Midbrain (tissue), 1 donor: ENCODE measurements at places on chromosomes 3 and 15.

DNA sequence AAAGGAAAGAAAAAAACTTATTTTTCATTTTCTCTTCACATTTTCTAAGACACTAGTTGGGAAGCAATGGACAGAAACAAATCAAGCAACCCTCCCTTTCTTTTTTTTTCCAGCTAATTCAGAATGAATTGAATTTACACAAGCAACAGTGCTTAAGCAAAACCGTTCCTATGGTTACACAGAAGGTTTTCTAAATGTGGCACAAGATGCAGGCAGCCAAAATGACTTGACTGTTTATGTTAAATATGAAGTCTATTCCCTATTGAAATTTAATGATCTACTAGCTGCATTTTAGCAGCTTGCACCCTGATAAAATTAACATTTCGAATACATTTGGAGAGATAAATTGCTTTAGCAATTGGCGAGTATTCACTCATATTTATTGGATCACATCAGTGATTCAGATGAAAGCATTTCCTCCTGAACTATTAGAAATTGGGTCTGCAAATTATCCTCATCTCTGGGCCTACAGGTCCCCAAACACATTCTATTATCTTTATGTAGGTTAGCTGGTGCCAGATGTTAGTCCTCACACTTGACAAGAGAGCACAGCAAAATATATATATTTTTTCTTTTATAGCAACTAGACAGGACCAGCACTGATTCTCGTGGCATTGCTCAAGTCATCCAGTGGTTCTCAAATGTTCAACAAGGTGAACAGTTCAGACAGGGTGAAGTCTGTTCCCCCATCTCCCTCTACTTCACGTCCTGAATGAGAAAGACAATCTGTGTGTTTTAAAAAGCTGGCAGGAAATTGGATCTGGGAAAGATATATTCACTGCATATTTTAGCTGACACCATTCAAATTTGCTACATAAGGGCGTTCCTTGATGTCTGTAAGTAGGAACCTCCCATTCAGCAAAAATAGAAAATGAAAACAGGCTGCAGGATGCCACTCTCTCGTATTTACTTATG is 463.6 kb upstream of the KCNMB2 start:
- no peak for DNase-seq

- DNase-seq = no peak
Measured at GRCh38 chr3:39146083-39146501, 7.3 kb downstream of the CSRNP1 start.

DNA sequence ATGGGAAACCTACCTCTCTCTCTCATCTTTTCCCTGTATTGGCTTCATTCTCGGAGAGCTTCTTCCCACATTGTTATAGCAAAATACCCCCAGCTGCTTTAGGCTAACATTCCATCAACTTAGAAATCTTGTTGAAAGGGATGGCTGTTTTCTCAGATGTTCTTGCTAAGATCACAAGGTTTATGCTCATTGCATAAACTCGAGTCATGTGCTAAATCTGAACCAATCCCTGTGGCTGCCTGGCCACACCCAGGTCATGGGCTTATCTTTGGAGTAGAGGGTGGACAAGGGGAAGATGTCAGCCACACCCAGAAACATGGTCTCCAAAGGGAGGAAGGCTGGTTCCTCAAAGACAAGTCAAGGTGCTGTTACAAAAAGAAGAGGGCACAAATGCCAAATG is 150.6 kb upstream of the UMPS start:
- DNase-seq = no peak

GRCh38 chr15:31453558-31454318 is 127.1 kb downstream of the KLF13 start:
- DNase-seq = no peak

DNA sequence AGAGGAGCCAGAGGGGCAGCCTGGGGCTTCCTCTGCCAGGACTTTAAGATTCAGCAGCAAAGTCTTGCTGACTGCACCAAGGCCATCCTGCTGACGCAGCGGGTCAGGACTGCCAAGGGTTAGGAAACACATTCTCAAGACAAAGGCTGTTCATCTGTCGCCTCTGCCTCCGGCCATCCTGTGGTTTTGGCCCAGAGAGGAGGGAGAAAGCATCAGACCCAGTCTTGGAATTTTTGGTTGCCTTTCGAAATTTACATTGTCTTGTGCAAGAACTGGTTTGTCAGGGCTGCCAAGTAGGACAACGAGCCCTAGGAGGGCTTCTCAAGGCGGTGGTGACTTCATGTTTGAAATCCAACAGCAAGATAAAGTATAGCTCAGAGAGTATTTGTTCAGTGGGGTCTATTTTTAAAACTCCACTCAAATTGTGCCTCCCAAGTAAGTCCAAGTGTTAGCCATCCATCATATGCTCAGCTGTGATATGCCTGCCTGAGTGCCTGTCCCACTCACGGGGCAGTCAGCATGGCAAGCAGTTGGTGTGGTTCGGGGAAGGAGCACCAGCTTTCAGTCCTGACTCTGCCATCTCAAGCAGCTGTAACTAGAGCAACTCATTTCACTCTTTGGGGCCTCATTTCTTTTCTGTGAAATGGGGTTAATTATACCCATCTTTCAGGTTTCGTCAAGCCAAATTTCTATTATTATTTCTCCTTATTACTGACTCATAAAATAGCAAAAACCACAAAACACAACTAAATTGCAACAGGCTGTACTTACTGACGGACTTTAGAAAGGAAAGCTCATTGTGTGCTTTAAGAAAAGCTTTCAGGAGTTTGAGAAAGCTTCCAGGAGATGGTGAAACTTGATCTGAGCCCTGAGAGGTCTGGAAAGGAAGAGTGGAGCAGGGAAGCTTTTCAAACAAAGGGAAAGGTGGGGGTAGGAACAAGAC is 42.4 kb upstream of the RHO start:
- peak; percentile 61 for DNase-seq

- no peak for DNase-seq
Measured at GRCh38 chr15:60704129-60704528, 225.2 kb upstream of the ICE2 start.

DNA sequence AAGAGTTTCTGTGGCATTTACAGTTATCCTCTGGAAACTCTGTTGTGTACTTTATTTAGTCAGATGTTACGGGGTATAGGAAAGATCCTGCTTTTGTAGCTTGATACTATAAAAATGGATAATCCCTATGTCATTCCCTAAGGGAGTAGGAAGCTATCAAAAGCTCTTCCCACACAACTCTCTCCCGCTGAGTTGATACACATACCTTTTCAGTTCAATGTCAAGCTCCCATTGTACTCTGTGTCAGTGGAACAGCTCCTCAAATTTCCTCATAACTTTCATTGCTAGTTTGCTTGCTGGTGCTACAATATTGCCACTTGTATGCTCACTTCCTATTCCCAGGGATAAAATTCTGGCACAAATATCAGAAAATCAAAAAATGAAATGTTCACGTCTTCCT is 893.3 kb upstream of the GBE1 start:
- no peak for DNase-seq

GRCh38 chr3:21447476-21448151 is 303.4 kb downstream of the ZNF385D start:
- DNase-seq = no peak

DNA sequence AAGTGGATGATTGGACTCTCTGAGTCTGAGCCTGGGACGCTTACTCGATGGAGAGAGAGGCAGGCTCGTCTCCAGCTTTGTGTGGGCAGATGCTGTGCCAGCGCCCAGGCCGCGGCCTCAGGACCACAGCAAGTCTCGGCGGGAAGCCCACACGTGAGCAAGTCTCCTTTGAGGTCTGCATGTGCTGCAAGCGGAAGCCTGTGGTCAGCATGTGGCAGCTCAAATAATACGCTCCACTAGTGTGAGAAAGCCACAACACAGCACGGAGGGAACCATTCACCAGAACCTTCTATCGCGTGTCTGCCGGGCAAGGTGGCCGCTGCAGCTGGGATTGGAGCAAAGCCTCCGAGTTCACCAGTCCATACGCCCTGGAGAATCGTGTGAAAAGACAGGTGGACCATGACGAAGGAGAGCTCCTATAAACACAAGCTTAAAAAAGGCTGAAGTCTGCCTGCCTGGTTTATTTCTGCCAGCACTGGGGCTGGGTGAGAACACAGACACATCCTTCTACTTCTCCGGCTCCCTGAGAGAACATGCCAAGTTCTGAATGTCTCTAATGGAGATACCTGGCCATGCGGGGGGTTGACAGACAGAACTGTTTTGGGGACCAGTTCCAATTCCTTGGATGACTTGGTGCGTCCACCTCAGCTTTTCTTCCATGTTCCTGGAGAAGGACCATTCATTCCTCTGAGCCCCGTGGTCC is 82.0 kb upstream of the LRIG1 start:
- no peak for DNase-seq

DNA sequence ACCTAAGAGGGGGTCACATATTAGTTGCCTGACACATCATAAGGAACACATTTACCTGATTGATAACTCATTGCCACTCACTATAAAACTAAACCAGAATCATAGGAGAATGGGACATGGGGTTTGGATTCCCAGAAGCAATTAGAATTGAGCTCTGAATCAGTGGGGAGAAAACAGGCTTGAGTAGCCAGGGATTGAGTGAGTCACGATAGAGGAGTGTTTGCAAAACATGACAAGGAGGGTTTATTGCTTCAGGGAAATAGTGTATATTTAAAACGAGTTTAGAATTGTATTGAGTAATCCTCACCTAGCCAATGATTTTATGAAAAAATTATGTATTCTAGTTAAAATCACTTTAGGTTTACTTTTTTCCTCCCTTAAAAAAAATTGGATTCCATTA is 101.1 kb upstream of the THRB start:
- DNase-seq = no peak

DNA sequence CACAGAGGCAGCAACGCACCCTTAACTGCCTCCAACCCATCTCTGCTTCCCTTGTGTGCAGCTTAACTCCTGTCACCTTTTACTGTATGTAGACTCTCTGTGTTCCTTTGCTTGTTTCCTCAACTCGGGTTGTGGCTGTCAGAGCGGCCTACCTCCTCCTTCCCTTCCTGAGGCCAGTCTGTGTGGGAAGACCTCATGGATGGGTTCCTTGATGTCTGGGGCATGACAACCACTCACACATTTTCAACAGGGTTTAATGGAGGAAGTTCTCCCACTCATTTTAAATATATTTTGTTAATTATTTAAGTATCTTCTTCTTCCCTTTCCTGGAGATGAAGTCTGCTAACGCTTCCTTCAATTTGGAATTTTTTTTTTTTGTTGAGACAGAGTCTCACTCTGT is 1.8 kb upstream of the CSPG5 start:
- no peak for DNase-seq

DNA sequence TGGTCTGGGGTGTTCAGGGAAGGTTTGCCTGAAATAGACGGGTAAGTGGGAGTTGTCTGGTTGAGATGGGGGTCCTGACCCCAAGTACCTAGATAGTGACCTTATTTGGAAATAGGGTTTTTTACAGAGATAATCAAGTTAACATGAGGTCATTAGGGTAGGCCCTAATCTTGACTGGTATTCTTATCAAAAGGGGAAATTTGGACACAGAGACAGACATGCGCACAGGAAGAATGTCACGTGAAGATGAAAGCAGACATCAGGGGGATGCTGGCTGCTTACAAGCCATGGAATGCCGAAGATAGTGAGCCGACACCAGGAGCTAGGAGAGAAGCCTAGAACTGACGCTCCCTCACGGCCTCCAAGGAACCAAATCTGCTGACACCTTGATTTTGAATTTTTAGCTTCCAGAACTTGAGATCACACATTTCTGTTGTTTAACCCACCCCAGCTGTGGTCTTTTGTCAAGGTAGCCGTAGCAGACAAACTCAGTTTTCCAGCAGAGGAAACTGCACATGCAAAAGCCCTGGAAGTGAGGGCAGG is 17.1 kb downstream of the BHLHE40 start:
- no peak for DNase-seq

GRCh38 chr15:61499376-61499775 is 270.3 kb upstream of the RORA start:
- peak; percentile 49 for DNase-seq

- no peak for DNase-seq
Measured at GRCh38 chr15:34739346-34739745, 15.5 kb downstream of the GJD2 start.

- no peak for DNase-seq
Measured at GRCh38 chr3:41974223-41974622, 12.3 kb upstream of the ULK4 start.

- no peak for DNase-seq
Measured at GRCh38 chr3:145005427-145005826, 1033.8 kb downstream of the DIPK2A start.

- DNase-seq = peak; percentile 37
Measured at GRCh38 chr15:70025413-70026296, 72.1 kb downstream of the TLE3 start.

DNA sequence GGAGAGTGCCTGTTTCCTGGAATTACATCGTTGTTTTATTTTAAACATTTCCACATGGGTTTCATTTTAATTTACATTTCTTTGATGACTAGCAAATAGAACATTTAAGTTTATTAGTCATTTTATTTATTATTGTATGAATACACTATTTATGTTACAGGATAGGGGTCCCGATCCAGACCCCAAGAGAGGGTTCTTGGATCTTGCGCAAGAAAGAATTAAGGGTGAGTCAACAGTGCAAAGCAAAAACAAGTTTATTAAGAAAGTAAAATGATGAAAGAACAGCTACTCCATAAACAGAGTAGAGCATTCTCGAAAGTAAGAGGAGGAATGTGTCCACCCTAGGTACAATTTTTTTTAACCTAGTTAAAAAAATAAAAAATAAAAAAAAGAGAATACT is 539.5 kb downstream of the NAALADL2 start:
- DNase-seq = no peak

DNA sequence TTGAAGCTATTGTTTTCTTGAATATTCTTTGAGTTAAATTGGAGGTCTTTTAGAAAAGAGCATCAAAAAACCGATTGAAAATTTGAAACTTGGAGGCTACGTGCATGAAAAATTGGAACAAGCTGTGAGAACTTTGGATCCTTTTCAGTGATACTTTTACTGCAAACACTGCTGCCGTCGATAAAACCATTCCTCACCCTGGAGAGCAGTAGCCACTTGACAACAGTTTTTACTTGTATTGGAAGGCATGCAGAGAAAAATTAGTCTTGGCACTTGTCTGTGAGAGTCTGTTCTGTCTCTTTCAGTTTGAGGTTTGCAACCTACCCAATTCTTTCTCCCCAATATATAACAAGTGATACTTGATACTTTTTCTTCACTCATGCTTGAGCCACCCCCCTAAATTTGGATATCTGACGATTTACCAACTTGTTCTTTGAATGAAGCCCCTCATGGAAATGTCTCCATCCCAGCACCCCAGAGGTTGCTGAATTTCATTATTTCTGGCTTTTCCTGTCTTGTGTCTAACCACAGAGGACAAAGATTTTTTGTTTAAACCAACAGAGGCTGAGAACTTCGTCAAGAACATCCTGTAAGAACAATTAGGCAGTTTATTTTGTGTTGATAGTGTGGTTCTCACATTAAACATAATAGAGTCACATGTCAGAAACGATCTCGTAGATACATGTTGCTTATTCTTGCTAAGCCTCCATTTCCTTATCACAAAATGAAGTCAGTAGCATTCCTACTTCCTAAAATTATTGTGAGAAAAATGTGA is 307.3 kb upstream of the PLSCR5 start:
- no peak for DNase-seq
